ENCODE measurements at places on chromosomes 4 and X.

GRCh38 chrX:152619897-152620296 lies 17.8 kb upstream of the GABRQ start:
- no peak for DNase-seq

DNA sequence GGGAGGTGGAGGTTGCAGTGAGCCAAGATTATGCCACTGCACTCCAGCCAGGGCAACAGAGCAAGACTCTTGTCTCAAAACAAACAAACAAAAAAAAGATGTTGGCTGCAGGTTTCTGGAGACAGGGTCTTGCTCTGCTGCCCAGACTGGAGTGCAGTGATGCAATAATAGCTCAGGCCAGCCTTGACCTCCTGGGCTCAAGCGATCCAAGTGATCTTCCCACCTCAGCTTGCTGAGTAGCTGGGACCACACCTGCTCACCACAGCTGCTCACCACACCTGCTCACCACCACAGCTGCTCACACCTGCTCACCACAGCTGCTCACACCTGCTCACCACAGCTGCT lies 29.9 kb upstream of the CPLX1 start:
- DNase-seq: no peak

- DNase-seq: no peak
Measured at GRCh38 chr4:7210824-7211223, 18.5 kb downstream of the SORCS2 start.

GRCh38 chrX:83535417-83536196 lies 27.5 kb downstream of the POU3F4 start:
- DNase-seq: no peak

GRCh38 chr4:156746111-156746510 lies 225.5 kb downstream of the PDGFC start:
- no peak for DNase-seq

DNA sequence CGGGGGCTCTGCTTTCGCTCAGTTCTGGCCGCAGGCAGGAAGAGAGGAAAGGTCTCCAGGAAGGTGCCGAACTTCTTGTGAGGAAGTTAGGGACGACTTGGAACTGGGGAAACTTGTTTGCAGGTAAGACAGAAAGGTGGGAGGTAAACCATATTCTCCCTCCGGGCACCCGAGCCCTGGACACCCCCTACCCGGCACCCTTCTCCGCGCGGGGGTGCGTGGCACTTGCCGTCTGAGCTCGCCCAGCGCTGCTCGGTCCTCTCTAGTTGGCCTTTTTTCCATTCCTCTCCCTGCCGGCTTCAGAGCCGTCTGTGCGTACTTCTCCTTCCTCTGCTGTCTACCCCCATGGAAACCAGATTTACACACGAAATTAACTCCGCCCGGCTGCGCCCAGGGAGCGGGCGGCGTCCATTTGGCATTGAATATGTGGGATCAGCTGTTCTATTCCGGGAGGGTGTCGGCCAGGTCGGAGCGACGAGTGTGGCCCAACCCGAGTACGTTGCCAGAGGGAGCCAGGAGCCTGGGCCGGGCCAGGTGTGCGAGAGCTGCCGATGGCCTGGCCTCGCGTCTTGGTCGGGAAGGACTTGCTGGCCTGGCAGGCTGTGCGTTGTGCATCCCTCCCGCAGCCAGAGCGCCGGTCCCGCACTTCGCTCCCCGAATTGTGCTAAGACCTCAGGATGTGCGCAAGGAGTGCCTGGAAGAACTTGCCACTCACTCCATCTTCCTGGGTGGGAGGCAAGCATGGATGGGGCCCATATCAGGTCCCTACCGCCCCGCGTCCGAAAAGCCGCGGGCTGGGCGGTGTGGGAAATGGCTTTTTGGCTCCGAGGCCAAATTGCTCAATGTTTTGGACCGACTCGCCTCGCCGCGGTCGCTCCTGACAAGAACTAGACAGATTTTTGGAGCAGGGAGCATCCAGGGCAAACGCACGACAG lies 1.7 kb downstream of the PDGFRA start:
- DNase-seq: no peak

DNA sequence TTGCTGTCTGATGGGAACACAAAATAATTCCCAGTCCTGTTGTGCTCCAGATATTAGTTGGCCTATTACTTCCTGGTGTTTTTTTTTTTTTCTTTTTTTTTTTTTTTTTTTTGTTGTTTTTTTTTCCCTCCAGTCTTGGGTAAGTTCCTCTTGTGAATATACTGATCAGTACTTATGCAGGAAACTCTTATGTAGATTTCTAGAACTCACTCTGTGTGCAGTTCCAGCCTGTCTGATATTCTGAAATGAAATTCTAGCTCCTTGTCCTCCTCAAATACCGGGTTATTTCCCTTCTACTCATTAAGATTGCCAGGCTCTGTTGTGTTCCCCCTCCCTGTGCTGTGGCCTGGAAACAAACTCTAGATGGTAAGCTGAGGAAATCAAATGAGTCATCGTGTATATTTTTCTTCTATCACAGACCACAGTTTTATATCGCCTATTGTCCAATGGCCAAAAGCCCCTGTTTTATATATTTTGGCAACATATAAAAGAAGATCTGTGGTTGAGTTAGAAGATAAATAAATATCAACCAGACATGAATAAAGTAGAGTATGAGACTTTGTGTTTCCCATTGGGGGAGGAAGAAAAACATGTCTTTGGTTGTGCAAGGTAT lies 124.3 kb upstream of the UGT8 start:
- no peak for DNase-seq

DNA sequence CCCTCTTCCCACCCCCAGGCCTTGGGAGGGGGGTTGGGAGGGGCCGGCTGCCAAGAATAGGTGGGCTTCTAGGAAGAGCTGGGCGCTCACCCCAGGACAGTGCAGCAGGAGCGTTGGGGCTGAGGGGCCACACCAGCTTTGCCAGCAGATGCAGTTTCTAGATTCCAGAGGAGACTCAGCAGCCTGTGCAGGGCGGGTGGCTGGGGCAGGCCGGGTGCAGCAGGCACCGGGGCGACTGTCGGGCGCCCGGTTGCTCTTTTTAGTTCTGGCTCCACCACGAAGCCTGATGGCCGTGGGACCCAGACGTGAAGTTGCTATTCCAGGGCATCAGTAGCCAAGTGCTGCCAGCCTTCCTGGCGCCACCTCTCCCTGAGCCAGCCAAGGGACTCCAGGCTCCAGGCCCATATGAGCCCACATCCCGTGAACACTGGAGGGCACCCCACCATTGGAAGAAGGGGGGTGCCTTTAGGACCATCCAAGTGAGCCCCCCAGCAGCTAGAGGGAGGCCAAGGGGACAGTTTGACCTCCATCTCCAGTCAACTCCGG lies 5.8 kb downstream of the SSR4 start:
- DNase-seq: no peak

DNA sequence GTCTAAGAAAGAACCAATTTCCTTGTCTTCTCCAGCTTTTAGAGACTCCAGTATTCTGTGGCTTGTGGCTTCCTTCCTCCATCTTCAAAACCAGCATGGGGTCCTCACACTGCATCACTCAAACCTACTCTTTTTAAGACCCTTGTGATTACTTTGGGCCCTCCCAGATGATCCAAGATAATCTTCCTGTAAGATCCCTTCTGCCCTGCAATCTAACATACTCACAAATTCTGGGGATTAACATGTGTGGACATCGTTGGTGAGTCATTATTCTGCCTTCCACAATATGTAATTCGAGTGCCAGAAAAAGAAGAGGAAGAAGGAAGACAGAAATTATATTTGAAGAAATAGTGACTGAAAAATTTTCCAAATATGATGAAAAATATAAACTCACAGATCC lies 47.9 kb downstream of the BEND4 start:
- DNase-seq: no peak
